ENCODE measurements at places on chromosomes 7 and 10.

DNA sequence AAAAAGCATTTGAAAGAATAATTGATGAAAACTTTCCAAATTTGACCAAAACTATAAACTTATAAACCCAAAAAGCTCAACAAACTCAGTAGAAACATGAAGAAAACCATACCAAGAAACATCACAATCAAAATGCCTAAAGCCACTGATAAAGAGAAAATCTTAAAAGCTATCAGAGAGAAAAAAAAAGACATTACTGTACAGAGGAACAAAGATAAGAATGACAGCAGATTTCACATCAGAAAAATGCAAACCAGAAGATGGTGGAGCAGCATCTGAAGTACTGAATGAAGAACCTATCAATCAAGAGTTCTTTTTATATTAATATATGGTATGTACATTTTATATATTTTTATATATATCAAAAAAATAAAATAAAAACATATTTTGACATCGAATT is 2.4 kb upstream of the GPAM start:
- no peak for DNase-seq

DNA sequence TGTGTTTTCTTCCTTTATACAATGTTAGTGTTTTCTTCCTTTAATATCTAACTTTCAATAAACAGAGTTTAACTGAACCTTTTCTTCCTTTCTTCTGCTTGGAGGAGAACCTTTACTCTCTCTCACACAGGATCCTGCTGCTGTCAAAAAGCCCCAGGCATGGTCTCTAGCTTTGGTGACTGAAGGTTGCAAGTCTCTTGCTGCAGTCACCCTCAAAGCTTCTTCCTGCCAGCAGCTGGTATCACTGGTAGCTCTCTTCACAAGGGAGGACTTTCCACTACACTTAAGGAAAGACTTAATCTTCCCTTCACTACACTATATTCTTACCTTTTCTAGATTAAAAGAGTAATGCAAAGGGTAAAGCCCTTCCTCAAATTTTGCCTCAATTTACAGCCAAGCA is 153.4 kb downstream of the SGMS1 start:
- DNase-seq, result no peak

GRCh38 chr10:24706479-24707118 is 17.1 kb downstream of the ARHGAP21 start:
- DNase-seq, result peak; percentile 91

DNA sequence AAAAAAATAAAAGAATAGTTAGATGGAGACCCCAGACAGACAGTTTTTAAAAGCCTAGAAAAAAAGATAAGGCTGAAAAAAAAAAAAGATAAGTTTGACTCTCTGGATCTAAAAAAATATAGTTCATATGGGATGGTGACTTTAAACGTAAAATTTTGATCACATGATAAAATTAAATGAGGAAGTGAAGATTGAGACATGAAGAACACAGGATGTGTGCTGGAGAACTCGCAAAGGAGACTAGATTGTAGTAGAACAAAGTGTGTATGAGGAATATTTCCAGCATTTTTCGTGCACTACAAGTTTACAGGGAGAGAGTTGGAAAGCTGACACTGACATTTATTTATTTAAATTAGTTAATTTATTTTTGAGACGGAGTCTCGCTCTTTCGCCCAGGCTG is 286.4 kb downstream of the PRPF18 start:
- DNase-seq, result peak; percentile 66

DNA sequence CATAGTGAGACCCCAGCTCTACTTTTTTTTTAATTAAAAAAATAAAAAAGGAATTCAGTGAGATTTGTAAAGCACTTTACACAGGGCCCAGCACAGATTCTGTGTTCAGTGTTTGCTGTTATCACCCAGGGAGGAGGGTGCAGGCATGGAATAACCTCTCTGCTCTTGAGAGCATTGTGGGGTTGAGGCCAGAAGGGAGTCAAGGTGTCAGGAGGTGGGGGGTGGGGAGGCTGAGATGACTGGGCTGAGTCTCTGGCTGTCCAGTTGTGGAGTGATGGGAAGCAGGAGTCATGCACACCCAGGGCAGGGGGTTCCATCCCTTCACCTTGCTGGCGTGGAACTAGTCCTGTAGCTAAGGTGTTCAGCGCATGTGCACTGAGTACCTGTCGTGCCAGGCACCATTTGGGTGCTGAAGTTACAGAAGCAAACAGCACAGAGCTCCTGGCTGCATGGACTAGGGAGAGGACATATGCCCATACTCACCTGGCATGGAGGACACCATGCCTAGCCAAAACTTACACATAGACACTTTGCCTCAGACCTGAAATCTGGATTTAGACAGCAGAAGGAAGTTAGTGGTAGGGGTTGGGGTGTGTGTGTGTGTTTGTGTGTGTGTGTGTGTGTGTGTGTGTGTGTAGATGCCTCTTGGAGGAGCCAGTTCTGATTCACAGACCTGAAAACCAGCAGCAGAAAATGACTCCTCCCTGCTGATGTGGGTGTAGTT is 69.2 kb upstream of the LRRC4 start:
- DNase-seq, result no peak

GRCh38 chr7:18700147-18700546 is 204.6 kb downstream of the HDAC9 start:
- no peak for DNase-seq

DNA sequence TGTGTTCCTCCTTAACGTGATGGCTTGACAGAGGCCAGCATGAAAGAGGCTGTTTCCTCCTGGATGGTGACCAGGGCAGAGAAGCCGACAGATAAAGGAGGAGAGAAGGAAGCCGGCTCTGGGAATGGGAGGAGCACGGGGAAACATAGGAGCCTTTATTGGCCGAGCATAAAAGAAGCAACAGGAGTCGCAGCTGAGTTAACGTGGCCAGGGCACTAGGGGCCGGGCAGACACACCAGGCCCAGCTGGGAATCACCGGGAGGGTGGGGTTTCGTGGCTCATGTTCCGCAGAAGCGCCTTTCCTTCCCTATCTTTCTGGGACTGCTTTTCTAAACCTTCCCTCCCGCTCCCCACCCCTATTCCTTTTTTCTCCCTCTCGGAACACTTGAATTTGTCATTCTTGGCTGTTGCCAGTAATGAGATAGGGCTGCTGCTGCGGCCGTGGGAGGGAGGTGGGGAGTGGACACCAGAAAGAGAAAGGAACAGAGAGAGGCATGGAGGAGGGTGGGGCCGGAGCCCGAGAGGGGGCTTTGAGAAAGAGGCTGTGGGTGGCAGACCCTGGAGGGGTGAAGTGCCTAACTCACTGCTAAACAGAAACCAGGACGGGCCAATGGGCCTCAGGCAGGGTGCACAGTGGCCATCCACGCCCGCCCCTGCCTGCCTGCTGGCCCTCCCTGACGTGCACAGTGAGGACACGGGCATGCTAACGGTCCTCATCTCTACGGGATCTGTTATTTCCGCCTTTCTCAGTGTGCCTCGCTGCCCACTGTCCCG is 65.2 kb downstream of the COL13A1 start:
- DNase-seq, result no peak

GRCh38 chr10:44974628-44975430 is 3.8 kb downstream of the DEPP1 start:
- peak; percentile 80 for DNase-seq

DNA sequence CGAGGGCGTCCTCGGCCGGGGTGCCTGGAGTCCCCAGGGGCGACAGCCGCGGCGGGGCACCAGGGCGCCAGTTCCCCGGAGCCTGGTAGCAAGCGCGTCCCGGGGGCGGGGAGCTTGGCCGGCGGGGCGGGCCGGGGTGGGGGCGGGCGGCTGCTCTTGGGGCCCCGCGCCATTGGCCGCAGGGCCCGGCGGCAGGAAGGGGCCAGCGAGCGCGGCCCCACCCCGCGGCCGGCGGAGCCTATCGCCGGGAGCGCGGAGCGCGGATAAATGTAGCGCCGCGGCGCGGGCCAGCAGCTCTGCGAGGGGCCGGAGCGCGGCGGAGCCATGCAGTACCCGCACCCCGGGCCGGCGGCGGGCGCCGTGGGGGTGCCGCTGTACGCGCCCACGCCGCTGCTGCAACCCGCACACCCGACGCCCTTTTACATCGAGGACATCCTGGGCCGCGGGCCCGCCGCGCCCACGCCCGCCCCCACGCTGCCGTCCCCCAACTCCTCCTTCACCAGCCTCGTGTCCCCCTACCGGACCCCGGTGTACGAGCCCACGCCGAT is at the start of gene HHEX:
HHEX (plus strand) TSS at position 293 of the 548 bp plus-strand sequence; CDS start at position 325, 32 bp downstream.
- peak; percentile 91 for DNase-seq

DNA sequence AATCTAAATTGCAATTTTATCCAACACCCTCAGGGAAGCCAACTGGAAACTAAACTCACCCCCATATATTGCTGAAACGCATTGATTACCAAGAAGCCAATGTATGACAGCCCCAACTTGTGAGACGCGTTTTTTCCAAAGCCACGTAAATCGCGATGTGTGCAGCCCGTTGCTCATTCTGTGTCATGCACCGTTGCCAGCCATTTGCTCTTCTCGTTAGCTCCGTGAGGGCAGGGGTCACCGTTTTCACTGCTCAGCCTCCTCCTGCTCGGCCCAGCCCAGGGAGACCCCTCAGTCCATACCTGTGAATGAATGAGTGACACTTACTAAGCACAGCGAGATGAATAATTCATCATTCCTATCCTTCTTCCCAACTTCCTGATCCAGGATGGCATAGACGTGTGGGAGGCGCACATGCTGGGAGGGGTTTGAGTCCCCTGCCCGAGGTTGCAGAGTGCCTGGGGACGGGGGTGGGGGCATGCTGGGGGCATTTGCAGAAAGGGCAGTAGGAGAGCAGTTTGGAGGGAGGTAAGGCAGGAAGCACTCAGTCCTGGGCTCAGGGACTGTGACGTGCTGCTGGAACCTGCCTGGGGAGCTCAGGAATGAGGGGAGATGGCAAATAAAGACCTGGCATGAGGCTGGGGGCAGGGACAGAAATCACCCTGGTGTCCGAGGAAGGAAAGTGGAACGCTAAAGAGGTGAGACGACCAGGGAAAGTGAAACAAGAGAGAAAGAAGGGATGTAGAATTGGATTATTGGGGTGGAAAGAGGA is 104.2 kb upstream of the SDK1 start:
- DNase-seq, result no peak

DNA sequence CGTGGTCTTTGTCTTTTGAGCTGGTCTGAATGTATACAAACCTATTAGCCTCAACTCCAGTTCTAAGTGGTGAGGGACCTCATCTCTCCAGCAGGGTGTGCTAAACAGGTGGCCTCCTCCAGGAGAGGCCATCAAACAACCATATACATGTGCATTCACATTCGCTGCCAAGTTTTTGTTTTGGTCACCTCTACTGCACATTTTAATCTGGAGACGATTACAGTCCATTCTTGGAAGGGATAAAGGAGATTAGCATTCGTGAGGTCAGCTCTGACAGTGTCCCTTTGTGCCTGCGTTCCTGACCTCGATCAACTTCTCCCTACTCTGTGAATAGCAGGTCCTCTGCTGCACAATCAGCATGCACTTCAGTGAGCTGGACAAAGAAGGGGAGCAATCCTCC is 60.8 kb downstream of the RHOBTB1 start:
- peak; percentile 3 for DNase-seq

- DNase-seq, result no peak
Observed at GRCh38 chr10:65765006-65765541, 1160.8 kb upstream of the LRRTM3 start.

GRCh38 chr10:122331615-122332446 is 42.7 kb upstream of the PLEKHA1 start:
- no peak for DNase-seq

- DNase-seq, result no peak
Observed at GRCh38 chr7:54995610-54996363, 23.0 kb upstream of the EGFR start.

GRCh38 chr10:47140761-47141348 is 159.1 kb upstream of the GDF10 start:
- DNase-seq, result no peak

GRCh38 chr10:109962247-109962646 is 38.9 kb upstream of the XPNPEP1 start:
- no peak for DNase-seq

GRCh38 chr10:91220194-91220953 is at the start of gene PCGF5:
TSS of gene PCGF5 (plus strand) at chr10:91220663. CDS start at chr10:91222872, 2,209 bp downstream.
- DNase-seq, result peak; percentile 98

DNA sequence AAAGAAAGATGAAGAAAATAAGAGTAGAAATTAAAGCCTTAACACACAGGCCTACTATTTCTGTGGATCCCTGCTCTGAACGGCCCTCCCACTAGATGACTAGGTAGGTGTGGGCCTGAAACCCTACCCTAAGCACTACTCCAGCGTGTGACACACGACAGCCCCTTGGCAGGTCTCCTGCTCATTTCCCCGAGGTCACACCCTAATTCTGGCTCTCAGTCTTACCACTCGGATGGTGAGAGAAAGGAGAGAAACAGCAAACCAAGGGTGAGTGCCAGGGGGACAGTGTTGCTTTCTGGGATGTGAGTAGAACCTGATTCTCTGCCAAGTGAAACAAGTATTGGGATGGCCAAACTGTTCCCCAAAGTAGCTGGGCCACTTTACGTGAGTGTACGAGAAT is 12.1 kb downstream of the GALNTL5 start:
- no peak for DNase-seq

- DNase-seq, result no peak
Observed at GRCh38 chr10:4720463-4720862, 105.5 kb upstream of the AKR1E2 start.

DNA sequence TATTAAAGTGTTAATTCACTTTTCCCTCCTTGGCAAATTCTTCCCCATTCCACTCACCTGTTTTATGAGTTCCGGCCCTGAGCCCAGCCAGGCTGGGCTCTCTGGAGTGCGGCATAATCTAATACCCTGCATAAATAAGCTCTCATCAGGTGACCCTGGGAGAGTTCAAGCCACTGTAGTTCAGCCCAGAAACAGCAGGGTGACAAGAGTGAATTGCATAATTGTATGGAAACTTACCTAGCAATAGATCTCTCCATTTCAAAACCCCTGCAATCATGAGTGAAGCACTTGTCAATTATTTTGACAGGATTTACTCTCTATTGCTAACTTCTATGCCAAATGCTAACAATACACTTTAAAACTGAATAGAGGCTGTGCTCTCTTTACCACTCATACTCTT is 94.7 kb downstream of the OSBPL3 start:
- no peak for DNase-seq

GRCh38 chr10:102401735-102402511 is 6.4 kb downstream of the NFKB2 start:
- no peak for DNase-seq

DNA sequence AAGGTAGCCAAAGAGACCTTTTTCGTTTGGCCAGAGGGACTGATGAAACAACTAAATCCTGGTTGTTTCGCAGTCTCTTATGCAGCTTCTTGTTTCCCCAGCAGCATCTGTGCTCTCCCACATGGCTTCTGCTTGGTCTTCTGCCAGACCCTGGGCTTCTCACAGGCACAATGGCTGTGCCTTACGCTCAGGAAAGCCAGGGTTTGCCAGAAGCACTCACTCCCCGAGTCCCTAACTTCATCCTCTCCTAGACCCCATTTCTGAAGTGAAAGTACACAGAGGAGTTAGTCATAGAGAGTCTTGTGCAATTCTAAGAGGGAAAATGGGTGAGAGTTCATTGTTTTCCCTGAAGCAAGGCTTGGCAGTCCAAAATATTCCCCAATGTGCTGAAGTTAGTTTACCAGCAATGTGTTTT is 121.7 kb downstream of the EVX1 start:
- peak; percentile 56 for DNase-seq
